CD4-positive, CD25-positive, alpha-beta regulatory T cell (primary cell): ENCODE measurements at places on chromosomes 6 and 20. TPM values are rescaled to one million over a fixed set of nuclear protein-coding genes. Genes with fewer than 3 reads are reported as not detected.

The TBX18 gene
- not detected for polyA plus RNA-seq

The PNLDC1 gene
- polyA plus RNA-seq: not detected

The GSTA2 gene
- polyA plus RNA-seq: not detected

The CTSA gene
- polyA plus RNA-seq: 158 TPM

The HLA-DMB gene
- 36.9 TPM for polyA plus RNA-seq

The TRAM2 gene
- polyA plus RNA-seq: 3.2 TPM

The MATN4 gene
- polyA plus RNA-seq: 0.10 TPM

The KIAA0408 gene
- polyA plus RNA-seq: 0.24 TPM

The TMEM151B gene
- polyA plus RNA-seq: not detected

GRCh38 chr6:158026901-158027589, 45.4 kb downstream of the SYNJ2 start:
- no peaks in the 10 kb centered on the region for H3K36me3 ChIP-seq
- no peaks in the 10 kb centered on the region for H3K27me3 ChIP-seq
- DNase-seq: no peak
- H3K4me3 ChIP-seq: no peak overlapping the region
- H3K4me1 ChIP-seq: peaks cover 27% of the 10 kb centered on the region

- peak; percentile 74 for DNase-seq
- no peak overlapping the region for H3K4me3 ChIP-seq
- H3K4me1 ChIP-seq: no peaks in the 10 kb centered on the region
- H3K27ac ChIP-seq: no peak overlapping the region
- H3K27me3 ChIP-seq: peaks cover 1% of the 10 kb centered on the region
These were observed 34.2 kb upstream of the MDGA1 start for GRCh38 chr6:37731888-37732287.

DNA sequence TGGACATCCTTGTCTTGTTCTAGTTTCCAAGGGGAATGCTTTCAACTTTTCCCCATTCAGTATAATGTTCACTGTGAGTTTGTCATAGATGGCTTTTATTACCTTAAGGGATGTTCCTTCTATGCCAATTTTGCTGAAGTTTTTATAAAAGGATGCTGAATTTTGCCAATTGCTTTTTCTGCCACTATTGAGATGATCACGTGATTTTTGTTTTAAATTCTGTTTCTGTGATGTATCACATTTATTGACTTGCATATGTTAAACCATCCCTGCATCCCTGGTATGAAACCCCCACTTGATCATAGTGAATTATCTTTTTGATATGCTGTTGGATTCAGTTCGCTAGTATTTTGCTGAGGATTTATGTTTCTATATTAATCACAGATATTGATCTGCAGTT, 130.6 kb upstream of the TAB2 start:
- H3K4me1 ChIP-seq: peaks cover 11% of the 10 kb centered on the region
- H3K36me3 ChIP-seq: no peaks in the 10 kb centered on the region
- DNase-seq: no peak

DNA sequence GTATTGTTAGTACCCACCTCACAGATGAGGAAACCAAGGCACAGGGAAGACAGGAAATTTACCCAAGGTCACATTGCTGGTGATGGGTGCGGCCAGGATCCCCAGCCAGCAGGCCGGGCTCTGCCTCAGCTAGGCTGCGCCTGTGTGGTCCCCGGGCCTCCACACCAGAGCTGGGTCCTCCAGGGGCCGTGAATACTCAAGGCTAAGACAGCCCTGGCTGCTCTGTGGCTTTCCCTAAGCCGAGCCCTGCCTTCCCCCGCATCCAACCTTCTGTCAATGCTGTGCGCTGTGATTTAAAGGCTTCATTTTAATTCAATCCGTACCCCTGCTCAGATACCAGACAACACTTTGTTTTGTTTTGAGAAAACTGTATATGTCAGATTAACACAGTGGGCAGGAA, 246.7 kb downstream of the TTLL2 start:
- DNase-seq: no peak
- H3K27ac ChIP-seq: no peak overlapping the region
- H3K4me1 ChIP-seq: no peaks in the 10 kb centered on the region
- no peak overlapping the region for H3K4me3 ChIP-seq
- no peaks in the 10 kb centered on the region for H3K36me3 ChIP-seq

DNA sequence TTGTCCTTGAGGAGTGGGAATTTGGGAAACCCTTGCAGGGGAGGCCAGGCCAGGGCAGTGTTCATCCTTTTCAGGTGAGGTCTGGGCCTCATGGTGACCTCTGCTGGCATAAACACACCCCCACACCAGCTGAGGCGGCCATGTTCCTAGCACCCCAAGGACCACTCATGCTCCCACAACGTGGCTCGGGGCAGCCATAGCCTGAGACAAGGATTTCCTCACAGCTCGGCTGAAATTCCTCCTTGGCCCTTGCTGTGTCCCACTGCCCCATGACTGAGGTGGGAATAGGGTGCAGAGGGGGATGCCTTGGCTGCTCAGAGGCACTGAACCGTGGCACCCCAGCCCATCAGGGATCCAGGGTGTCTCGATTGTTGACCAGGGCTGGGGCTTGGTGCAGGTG, 27.3 kb upstream of the SPDEF start:
- peaks cover 20% of the 10 kb centered on the region for H3K36me3 ChIP-seq
- no peak for DNase-seq
- H3K27ac ChIP-seq: no peak overlapping the region
- H3K27me3 ChIP-seq: no peaks in the 10 kb centered on the region

DNA sequence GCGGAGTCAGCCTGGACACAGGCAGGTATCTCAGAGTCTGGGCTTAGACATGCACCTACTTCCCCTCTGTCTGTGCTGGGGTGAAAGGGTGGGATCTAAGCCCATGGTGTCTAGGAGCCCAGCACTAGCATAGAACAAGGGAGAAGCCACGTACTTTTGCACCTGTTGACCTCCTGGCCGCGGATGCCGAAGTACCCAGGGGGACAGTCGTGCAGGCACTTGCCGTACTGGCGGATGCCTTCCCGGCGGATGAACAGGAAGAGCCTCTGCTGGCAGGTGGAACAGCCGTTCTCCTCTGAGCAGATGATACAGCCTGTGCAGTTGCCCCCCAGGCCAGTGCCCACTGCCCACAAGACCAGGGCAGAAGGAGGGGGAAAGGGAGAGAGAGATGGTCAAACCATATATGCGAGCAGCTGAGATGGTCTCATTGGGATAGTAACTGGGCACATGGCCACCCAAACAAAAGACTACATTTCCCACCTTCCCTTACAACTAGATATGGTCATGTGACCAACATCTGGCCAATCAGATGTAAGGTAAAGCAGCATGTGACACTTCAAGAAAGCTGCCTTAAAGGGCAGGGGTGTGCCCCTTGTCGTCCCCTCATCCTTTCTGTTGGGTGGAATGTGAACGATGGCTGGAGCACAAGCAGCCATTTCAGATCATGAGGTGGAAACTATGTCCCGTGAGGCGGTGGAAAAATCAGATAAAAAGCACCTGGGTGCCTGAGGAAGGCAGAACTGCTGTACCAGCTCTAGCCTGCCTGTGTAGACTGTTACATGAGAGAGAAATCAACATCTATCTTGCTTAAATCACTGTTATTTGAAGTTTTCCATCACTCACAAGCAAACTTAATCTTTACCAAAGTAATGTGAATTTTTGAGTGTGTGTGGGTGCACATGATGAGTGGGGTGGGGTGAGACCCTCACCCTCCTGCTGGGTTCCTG, 34.0 kb downstream of the RSPO4 start:
- H3K27ac ChIP-seq: no peak overlapping the region
- H3K36me3 ChIP-seq: no peaks in the 10 kb centered on the region
- no peaks in the 10 kb centered on the region for H3K4me1 ChIP-seq

- no peak for DNase-seq
- no peaks in the 10 kb centered on the region for H3K27me3 ChIP-seq
- H3K36me3 ChIP-seq: no peaks in the 10 kb centered on the region
- H3K4me1 ChIP-seq: no peaks in the 10 kb centered on the region
These were observed 52.4 kb downstream of the TIAM2 start for GRCh38 chr6:155047523-155047922.

DNA sequence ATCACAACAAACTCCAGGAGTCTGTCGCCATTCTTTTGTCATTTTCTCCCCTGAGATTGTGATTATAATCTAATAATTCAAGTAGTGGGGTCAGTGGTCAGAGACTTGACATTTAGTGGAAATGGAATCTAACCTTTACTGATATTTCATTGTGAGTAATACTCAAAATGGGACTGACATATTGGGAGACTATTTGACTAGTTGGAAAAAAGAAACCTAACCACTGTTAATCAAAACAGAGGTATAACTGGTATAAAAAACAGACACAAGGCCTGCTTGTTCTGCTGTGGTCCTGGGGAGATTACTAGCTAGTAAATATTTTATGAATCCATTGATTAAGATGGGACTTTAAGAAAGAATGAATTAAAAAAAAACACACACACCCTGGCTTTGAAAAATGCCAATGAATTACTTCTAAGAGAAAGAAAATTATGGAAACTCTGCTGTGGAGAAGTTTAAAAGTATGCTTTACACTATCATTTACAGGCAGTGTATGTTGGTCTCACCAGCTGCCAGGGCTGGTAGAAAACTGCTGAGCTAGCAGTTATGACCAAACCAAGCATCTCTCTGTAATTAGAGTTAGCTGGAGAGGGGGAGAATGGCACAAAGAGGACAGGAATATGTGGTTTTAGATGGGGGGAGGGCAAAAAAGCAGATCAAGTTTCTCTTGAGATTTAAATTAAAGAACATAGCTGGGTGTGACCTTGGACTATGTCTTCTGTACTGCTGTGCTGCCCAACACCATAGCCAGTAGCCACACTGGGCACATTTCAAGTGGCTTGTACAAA, 103.7 kb downstream of the FYN start:
- DNase-seq: no peak
- H3K4me1 ChIP-seq: peaks cover 86% of the 10 kb centered on the region
- H3K36me3 ChIP-seq: peaks cover 18% of the 10 kb centered on the region
- peak overlapping the region; percentile 98 for H3K27ac ChIP-seq
- peak overlapping the region; percentile 17 for H3K4me3 ChIP-seq

DNA sequence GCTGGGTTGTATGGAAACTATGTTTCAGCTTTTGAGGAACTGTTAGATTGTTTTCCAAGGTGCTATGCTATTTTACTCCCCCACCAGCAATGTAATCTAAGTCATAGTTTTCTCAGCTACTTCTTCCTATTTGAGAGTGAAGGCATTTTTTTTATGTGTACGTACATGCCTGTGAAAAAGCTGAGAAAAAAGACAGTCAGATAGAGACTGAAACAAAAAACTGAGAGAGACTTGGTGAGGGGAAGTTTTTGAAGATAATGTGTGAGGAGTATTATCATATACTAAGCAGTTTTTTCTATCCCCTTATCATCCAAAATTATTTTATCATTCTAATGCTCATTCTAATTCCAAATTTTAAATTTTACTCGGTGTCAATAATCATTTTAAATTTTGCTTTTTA, 780.0 kb downstream of the BCKDHB start:
- no peak for DNase-seq
- no peak overlapping the region for H3K27ac ChIP-seq
- H3K36me3 ChIP-seq: no peaks in the 10 kb centered on the region
- no peaks in the 10 kb centered on the region for H3K27me3 ChIP-seq
- no peaks in the 10 kb centered on the region for H3K4me1 ChIP-seq

GRCh38 chr20:18259730-18260129, 28.6 kb upstream of the ZNF133 start:
- no peak overlapping the region for H3K4me3 ChIP-seq
- H3K27ac ChIP-seq: no peak overlapping the region
- H3K27me3 ChIP-seq: no peaks in the 10 kb centered on the region

GRCh38 chr6:76490456-76490855, 418.0 kb upstream of the IMPG1 start:
- H3K4me1 ChIP-seq: no peaks in the 10 kb centered on the region
- no peak overlapping the region for H3K27ac ChIP-seq
- H3K27me3 ChIP-seq: no peaks in the 10 kb centered on the region
- H3K4me3 ChIP-seq: no peak overlapping the region
